ENCODE measurements at places on chromosomes 3 and 15.

DNA sequence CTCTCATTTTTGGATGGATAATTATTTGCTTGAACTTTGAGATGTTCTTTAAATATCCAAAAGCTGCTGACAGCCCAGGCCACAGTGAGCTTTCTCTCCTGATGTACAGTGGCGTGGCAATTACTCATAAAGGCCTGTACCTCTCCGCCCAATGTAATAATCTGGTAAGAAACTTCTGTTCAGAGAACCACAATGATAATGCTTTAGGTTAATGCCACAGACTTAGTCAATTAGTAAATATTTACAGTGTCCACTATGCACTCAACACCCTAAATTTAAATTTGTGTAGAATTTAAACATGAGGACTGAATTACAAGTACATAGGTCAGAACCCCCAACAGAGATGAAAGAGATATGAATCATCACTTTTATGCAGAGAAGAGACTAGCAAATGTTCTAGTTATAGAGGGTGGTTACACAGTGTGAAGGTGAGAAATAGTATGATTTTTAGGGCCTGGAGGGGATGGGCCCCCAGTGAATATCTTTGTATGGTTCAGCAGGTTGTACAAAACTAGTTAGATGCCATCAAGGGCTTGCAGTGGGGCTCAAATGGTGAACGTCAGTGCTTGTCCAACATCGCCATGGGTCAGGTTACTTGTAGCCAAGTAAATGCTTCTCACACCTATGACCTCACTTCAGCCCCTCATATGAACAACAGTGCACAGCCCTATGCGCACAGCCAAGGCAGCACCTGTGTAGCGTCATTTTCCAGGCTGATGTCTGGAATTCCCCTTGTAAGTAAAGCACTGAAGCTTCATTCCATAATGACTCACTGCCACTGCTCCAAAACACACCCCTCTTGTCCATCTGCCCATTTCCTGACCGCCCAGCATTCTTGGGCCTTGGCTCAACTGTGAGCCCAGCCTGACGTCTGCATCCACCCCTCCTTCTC, 13.3 kb downstream of the ABHD2 start:
- DNase-seq, result no peak

DNA sequence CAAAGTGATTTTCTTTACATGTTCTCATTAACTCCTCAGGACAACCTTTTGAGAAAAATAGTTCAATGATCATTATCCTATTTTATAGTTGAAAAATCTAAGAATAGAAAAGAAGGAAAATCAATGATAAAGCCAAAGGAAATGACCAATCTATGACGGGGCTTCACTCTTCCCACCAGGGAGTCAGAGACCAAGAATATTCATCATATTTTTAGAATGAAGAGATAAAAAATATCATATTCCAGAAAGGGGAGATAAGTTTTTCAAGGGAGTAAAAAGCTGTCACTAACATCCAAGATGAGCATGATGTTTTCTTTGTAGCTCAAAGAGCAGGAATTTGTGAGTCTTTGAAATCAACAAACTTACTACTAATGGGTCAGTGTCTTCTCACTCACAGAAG, 71.5 kb upstream of the LPP start:
- no peak for DNase-seq

- DNase-seq, result no peak
Measured at GRCh38 chr3:141552440-141552991, 65.7 kb downstream of the RASA2 start.

GRCh38 chr3:38553071-38553470, 56.9 kb downstream of the EXOG start:
- no peak for DNase-seq

- peak; percentile 47 for DNase-seq
Measured at GRCh38 chr3:38029400-38030125, at the start of gene PLCD1. Gene PLCD1 (minus strand): TSS chr3:38029642. CDS start chr3:38029539, 103 bp downstream.

DNA sequence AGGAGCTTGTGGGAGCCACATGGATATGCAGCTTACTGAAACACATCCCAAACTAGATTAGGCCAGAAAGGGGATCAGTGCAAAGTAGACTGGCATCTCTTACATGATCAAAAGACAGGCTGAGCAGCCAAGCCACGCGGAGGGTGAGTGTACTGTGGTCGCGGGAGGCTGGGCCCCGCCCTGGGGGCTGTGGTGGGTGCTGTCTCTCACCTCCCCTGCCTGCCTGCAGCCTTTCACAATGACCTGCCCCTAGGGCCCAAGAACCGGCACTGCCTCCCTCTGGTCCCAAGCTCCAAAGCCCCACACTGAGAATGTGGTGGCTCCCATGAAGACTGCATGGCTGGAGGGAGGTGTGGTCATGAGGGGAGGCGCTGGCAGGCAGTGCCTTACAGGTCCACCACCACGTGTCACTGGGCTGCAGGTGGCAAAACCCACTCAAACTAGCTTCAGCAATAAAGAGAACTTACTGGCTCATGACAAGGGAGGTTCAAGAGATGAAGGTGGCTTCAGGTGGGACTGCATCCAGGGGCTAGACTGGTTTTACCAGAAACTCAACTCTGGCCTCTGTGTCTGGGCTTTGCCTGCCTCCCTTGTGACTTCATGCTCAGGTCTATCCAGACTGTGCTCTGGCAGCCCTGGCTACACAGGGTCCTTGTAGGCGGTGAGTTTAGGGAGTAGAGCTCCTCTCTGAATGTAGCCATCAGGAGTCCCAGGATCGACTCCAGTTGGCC, 27.4 kb upstream of the PLXND1 start:
- no peak for DNase-seq

DNA sequence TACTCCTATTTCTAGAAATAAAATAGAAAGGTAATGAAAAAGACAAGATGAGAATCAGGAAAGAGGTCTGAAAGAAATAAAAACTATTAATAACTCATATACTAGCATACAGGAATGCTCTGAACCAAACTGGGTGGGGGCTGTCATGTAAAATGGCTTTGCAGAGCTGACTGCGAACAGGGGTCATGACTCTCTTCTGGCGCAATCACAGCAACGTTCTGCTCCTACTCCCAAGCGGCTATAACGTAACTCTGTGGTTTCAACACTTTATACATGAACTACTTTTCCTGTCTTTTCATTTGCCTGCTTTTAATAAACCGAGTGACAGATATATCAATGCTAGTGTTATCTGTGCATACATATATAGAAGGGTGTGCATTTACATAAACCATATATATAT, 116.7 kb downstream of the DLG1 start:
- no peak for DNase-seq

DNA sequence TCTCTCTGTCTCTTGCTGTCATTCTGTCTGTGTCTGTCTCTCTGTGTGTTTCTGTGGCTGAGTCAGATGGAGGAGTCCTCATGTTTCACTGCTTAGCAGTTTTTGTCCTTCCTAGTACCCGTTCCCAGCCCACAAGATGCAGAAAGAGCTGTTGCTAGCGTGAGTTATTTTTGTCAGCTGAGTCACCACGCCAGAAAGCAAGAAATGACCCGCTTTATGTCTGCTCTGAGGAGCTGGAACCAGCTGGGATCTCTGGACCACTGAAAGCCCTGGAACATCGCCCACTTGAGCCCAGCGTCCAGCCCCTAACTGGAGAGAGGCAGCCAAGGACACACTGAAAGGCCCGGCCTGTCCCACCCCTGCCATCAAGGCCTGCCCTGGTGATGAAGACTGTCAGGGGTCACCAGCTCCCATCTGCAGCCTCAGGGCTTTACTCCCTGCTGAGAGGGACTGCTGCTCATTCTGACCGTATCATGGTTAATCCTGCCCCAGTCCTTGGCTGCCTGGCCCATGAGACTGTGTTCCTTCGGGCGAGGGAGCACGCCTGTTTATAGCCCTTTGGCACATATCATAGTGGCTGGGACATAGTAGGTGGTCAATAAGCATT, 101.7 kb upstream of the TPM1 start:
- no peak for DNase-seq

- no peak for DNase-seq
Measured at GRCh38 chr15:71275098-71275497, 159.8 kb downstream of the THSD4 start.

GRCh38 chr3:39809995-39810595, 686 bp downstream of the MYRIP start:
- DNase-seq, result no peak

DNA sequence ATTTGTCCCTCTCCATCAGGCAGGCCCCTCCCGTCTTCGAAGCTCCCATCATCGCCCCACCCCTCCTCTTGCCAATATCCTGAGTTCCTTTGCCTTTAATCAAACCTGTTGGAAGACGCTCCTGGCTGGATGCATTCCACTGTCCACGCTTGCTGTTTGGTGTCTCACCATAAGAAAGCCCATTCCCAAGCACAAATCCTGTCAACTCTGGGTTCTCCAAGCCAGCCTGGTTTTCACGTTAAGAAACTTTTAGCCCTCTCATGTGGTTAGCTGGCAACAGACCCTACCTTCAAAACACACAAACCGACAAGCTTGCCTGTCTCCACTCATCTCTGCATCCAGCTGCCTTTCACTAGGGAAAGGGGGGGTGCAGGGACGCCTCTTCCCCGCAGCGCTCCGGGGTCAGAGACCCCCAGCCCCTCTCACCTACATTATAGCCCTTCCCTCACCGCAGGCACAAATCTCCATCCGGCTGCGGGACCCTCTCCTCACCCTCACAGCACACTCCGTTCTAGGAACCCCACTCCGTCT, 1.1 kb downstream of the GORASP1 start:
- no peak for DNase-seq

DNA sequence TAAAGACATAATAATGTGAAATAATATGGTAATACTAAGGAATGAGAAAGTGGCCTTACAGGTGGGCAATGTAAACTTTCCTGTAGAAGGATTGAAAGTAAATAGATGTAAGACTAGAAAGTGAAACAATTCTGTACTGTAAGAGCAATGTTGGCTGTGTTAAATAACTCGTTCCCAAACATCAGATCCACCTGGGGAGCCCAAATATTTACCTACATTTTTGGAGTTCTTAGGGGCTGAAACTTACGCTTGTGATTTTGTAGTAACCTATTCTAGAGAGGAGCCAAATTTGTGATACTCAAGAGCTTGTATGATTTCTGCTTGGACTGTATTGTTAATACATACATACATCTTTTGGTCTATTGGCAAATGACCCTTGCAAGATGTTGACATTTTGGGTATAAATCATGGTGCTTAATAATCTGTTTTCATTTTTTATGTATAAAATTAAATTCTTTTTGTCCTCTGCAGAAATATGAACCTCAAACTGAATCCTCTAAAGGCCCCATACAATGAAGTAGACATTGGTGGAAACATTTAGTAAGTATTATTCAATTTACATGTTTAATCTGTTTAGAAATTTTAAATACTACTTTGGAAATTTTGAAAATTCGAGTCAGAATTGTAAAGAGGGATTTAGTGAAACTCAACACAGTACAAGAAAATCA, 8.5 kb upstream of the CHD2 start:
- DNase-seq, result no peak

GRCh38 chr15:43518197-43518761, 871 bp downstream of the MAP1A start:
- no peak for DNase-seq

DNA sequence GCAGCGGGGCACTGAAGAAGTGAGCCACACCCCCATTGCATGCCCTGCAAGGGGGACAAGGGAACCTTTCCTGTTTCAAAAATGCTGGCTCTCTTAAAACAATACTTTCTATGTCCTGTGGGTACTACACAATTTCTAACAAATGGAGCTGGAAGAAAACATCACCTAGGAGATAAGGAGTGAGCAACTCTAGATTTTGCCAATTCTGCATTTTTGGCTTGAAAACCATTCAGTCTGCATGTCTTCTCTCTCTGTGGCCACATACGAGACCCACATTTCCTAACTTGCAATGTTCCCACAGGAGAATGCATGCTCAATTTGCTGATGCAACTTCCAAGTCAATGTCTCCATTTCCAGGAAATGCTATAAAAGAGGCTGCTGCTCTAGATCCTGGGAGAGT, 662.0 kb downstream of the SQOR start:
- DNase-seq, result no peak

- DNase-seq, result no peak
Measured at GRCh38 chr15:89225588-89225987, 4.2 kb upstream of the RLBP1 start.

DNA sequence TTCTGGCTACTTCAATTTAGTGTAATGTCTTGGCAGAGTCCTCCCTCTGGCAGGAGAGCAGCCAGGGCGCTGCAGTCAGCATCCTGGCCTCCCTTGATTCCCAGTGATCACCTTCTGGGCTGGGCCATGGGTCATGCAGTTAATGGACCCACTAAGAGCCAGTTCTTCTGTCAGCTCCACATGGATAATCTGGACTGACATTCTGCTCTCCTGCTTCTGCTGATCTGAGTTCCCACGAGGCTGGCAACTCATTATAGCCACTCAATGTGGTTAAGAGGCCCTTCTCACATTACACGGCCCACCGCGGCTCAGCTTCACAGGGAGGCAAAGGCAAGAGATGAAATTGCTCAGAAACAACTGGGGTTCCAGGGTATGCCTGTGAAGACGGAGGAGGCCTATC, 94.0 kb downstream of the WDR76 start:
- no peak for DNase-seq

- no peak for DNase-seq
Measured at GRCh38 chr3:168241156-168241555, 145.4 kb upstream of the GOLIM4 start.

DNA sequence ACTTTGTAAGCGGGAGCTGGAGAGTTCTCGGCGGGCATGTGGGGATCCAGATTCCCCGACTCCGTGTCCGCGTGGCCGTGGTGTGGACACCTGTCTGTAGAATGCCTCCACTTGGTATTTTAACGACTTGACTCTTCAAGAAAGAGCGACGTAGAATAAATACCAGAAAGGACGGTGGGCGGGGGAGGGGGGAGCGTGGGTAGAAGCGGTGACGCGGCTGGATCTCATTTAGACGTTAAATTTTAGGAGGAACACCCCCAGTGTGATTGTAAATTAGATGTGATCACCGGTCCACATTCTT, 620 bp upstream of the PYGO1 start:
- no peak for DNase-seq

- no peak for DNase-seq
Measured at GRCh38 chr3:139252719-139253118, 91.1 kb upstream of the MRPS22 start.

GRCh38 chr15:85625166-85625830, 169.4 kb downstream of the KLHL25 start:
- peak; percentile 8 for DNase-seq

Measured in activated naive CD4-positive, alpha-beta T cell treated with Interleukin-2 at 50 U/mL for 16 hours (primary cell).